ENCODE measurements at places on chromosomes 2 and 18.

DNA sequence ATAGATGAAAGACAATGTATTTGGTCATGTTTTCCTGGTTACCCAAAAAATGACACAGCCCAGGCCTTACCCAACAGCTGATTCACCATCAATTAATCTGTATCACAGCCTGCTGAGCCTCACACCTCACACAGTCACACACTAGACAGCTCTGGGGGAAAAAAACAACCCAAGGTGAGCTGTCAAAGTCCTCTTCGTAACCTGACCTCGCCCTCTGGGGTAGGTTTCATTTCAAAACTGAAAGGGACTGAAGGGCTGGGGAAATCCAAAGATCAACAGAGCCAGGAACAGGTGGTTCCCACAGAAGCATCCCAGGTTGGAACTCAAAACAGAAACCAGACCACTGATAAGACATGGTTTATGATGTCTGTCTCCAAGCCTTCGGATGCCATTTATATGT lies 18.2 kb upstream of the PCBP1 start:
- DNase-seq: no peak

DNA sequence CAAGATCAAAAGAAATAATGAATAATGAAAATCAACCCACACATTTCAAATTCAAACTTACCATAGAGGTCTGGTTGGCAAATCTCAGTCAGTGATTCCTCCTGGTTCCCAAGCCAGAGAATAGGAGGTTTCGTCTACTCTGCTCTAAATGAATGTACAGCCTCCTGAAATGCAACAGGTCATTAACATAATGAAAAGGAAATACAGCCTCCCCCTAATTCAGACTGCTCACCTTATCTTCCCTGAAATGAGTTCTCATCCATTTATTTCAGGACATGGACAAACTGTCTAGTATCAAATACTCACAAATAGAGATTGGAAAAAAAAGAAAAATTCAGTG lies 43.4 kb upstream of the CYTIP start:
- no peak for DNase-seq

DNA sequence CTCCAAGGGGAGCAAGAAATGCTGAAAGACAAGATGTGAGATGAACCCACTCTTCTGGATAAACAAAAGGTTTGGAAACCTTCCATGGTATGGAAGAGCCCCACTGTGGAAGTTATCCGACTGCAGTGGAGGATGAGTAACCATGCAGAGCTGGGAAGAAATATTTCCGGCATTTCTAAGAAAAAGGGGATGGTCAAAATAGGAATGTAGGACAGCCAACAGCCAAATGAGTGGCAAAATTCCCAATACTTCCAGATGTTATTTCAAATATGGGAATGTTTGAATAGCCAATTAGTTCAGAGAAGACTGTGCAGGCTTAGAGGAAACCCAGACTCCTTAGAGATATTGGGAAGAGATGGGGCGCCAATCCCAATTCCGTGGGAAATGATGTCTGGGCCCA lies 246.8 kb downstream of the RAD51AP2 start:
- no peak for DNase-seq

DNA sequence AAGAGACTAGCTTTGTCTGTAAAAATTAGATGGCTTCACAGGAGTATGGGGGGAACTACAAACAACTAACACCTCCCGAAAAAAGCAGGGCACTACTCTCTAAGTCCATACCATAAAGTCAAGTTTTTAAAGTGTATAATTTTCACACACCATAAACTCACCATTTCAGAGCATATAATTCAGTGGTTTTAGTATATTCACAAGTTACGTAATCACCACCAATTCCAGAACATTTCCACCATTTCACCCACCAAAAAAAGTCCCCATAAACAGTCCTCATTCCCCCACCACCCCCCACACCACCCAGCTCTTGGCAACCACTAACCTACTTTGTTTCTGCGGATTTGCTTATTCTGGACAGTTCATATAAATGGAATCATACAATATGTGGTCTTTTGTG lies 33.8 kb downstream of the CFAP36 start:
- DNase-seq: no peak

GRCh38 chr2:193074933-193075332 lies 880.2 kb upstream of the TMEFF2 start:
- no peak for DNase-seq

DNA sequence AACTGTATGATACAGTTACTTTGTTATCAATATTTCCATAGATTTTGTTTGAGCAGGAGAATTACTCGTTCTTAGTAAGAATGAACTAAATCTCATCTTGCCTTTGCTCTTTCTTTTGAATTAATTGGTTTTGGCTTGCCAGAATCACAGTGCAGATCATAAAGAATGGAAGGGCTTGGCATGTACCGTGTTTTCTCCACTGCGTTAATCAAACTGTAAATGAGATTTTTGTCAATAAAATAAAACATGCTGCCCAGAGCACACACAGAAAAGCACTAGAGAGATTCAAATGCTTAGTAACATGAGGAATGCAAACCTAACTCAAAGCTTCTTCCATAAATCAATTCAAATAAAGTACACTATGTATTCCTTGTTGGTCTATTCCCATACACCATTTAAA lies 229.6 kb upstream of the CDH2 start:
- DNase-seq: no peak

- DNase-seq: no peak
Measured at GRCh38 chr2:238685327-238685709, 162.6 kb upstream of the TWIST2 start.

GRCh38 chr2:75042823-75043222 lies 84.4 kb downstream of the POLE4 start:
- no peak for DNase-seq
